ENCODE measurements at places on chromosomes 1 and 21.

- no peak for DNase-seq
These were observed 333.0 kb downstream of the BRINP3 start for GRCh38 chr1:190144650-190145049.

GRCh38 chr1:200310824-200311223 lies 99.0 kb downstream of the ZNF281 start:
- DNase-seq = no peak

- DNase-seq = no peak
These were observed 17.4 kb downstream of the CEPT1 start for GRCh38 chr1:111157431-111157830.

- no peak for DNase-seq
These were observed 53.6 kb upstream of the A3GALT2 start for GRCh38 chr1:33374336-33375105.

DNA sequence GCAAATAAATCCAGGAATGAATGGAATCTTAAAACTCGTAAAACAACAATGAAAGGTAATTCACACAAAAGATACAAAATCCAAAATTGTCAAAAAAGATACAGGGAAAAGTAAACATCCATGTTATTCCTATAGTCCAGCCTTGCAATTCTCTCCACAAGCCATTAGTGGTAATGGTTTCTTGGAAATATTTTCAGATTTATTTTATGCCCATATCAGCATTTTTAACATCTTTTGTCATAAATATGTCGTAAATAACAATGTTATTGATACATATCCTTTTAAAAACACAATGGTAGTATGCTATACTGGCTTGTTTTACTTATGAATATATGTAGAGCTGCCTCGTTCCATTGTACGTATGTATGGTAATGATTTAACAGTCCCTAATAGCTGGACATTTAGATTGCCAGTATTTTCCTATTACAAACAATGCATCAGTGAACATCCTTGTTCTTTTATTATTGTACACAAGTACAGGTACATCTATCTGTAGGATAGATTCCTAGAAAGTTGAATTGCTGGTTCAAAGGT lies 30.6 kb downstream of the DNTTIP2 start:
- no peak for DNase-seq

- no peak for DNase-seq
These were observed 7.9 kb downstream of the SAMD11 start for GRCh38 chr1:931380-932172.

- no peak for DNase-seq
These were observed 737 bp upstream of the SERPINC1 start for GRCh38 chr1:173917635-173918493.

GRCh38 chr1:100532645-100533044 lies 5.3 kb upstream of the GPR88 start:
- no peak for DNase-seq

DNA sequence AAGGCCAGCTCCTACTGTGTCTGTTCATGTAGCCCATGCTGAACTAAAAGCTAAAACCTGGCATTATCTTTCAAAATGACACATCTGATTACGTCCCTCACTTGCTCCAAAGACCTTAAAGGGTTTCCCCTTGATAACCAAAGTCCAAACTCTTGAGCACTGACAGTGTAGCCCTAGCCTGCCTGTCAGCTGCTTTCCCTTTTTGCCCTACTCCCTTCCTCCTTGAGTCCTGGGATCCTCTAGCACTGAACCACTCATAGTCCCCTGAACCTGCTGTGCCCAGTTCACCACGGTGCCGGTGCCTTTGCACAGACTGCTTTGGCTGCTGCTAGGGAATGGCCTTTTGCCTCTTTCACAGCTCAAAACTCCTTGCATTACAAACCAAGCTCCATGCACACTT lies 67.5 kb downstream of the PLXNA2 start:
- DNase-seq = no peak

DNA sequence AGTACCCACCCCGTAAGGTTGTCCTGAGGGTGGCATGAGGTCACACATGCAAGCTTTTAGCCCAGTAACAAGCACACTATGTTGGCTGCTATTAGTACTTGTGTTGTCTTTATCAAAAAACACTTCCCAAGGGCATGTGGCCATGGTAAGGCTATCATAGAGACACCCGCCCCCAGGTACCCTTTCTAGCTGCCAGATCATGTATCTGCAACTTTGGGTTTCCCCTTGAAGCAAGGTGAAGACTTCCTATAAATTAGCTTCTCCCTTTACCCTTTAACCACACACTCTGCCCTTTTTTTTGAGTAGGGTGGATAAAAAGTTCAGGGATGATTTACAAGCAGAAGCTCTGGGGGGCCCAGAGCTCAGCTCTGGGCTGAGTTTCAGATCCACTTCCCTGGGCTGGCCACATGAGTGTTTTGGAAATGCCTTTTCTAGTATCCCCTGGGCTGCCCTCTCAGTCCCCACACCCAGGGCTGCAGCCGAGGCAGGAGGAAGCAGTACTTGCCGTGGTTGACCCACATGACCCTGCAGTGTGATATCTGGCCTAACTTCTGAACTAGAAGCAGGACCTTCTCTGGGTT lies 2.0 kb downstream of the ZDHHC18 start:
- DNase-seq = no peak

- no peak for DNase-seq
These were observed 216.3 kb downstream of the KIF26B start for GRCh38 chr1:245370905-245371581.

GRCh38 chr1:104463126-104463697 lies 713.5 kb downstream of the AMY1C start:
- no peak for DNase-seq

- no peak for DNase-seq
These were observed 1532.7 kb upstream of the TPTE start for GRCh38 chr21:8988696-8989095.

GRCh38 chr1:210252621-210253051 lies 20.0 kb downstream of the SERTAD4 start:
- DNase-seq = no peak

DNA sequence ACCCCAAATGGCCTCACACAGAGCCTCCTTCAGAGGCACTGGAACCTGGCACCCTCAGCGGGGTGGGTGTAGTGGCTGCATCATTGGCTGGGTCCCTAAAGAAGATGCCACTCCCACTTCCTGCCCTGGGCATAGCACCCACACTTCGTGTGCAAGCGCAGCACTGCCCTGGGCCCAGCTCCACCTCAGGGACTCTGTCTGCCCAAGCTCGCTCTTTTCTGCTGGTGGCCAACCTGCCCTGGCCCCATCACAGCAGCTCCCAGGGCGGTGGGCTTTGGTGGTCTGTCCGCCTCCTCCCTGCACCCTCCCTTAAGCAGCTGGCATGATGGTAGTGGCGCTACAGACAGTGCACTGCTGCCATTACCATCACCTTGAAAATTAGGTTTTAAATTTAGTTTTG lies 829.3 kb upstream of the BRINP3 start:
- no peak for DNase-seq

DNA sequence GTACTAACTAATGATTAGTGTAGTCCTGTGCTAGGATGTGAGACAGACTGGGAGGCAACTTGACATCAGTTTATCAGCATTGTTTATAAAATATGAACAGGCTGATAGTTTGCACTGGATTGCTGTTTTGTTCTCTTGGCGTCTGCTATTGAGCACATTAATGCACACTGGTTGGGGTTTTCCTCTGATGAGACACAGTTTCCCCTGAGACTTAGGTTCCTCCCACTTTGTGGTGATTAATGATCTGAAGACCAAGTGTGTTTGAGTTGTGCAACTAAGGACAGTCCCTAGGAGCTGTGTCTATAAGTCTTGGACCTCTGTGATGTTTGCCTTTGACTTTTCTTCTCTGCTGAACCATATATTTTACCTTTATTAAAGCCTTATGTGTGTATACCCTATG lies 1015.4 kb downstream of the AMY1C start:
- DNase-seq = no peak

GRCh38 chr1:24948079-24948827 lies 18.2 kb upstream of the RUNX3 start:
- DNase-seq = no peak

DNA sequence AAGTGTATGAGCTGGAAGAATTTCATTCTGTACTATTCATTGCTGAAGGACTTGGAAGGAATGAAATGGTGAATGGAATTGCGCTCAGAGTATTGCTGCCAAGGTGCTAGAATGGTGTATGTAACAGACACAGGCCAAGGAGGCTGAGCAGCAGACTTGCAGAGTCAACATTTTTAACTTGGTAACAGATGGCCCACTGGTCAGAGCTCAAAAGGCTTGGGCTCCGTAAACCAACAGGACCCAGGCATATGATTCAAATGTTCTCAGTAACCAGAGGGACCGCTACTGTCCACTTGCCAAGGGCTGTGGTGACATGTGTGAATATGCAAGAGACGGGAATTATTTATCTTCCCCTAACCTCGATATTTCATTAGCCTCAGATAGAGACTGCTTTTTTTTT lies 28.8 kb upstream of the PTGFRN start:
- no peak for DNase-seq

DNA sequence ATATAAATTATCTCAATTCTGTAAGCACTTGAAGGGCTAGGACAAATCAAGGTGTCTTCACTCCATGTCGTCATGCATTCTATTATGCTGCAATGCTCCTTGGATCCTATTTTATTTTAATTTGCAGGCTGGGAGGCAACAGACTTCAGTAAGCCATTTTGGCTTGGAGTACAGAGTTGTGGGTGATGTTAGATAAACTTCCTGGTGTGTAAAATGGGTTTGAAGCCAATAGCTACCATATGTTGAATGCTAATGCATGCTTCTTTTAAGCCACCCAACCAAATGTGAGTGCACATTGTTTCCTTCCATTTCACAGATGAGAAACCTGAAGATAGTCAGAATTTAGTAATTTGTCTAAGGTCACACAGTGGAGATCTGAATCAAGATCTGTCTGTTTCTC lies 482.8 kb downstream of the DISC1 start:
- DNase-seq = no peak

DNA sequence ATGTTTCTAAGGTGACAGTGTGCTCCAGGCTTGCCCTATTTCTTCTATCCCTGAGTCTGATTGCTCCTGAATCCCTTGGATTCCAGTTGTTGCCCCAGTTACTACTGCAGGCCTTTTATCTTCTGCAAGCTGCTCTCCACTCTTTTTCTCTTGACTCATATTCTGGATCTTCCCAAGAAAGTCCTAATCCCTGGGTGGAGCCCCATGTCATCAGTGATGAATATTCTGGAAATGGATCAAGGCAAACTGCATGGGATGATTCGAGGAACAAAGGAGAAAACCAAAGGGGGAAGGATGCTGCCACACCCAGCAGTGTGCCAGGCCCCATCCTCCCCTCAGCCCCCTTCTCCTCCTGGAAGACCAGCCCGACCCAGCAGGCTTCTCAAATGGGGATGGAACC lies 63.3 kb upstream of the ATP2B4 start:
- no peak for DNase-seq

DNA sequence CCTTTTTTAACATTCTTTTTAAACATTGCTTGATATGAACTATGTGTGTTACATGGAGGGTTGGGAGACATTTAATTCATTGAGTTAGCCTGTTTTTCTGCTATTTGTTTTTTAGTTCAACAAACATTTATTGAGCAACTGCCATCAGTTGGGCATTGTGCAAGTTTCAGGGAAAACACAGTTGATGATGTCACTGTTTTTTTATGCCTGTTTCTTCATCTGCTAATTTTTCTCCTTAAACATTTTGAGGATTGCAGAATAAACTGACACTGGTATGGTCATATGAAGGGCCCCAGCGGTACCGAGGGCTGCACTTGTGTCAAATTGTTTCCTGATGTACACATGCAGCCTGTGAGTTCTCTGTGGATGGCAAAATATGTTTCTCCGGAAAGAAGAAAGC lies 253.0 kb downstream of the FGGY start:
- peak; percentile 37 for DNase-seq

All from tibial nerve (tissue), 4 donors.